LHCN-M2 (cell line): ENCODE measurements at places on chromosomes 2 and 18.

- peak; percentile 44 for DNase-seq
Measured at GRCh38 chr18:35143622-35144596, 96.9 kb upstream of the ZNF397 start.

DNA sequence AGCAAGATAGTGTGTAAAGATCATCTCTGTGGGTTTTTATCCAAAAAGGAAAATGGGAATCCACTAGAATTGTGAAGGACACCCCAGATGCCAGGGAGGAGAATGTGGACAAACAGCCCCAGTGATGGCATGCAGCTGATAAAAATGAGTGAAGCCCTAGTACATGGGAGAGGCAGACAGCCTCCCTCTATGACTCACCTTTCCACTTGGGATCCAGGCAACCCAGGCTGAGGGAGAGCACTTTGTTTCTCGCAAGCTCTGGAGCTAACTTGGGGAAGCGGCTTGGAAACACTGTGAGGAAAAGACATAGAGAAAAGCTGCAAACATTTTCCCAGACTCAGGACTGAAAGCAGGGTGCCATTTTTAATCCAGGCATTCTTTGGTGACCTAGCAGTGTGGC, 5.3 kb upstream of the FLACC1 start:
- peak; percentile 39 for DNase-seq

DNA sequence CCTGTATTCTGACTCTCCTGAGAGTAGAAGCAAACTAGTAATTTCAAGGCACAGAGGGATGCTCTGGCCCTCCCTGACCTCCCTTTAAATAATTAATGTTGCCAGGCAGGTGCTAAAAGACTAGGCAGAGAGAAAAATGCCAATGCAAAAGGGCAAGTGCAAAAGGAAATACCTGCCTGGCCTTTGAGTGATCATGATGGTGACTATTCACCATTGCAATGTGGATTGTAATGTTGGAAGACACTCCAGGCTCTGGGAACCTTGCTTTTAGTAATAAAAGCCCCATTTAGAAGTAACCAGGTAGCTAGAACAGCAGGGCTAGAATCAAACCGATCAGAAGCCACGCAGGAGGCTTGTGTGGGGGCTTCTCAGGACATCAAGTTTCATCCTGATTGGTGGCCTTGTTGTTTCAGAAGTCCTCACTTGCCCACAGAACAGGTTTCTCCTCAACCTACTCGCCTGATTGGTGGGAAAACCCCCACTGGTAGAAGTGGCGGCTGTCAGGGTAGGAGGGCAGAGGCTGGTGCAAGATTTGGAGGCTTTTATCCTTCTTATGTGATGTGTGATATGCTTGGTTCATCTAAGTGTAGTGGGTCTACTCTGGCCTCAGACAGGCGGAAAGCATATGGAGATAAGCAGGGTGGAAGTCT, 16.0 kb upstream of the CHRNA1 start:
- DNase-seq = no peak

GRCh38 chr18:21978546-21979170, 190.7 kb upstream of the GATA6 start:
- no peak for DNase-seq

- no peak for DNase-seq
Measured at GRCh38 chr2:20164734-20165478, 60.0 kb downstream of the SDC1 start.

- no peak for DNase-seq
Measured at GRCh38 chr2:235640377-235640776, 146.5 kb downstream of the AGAP1 start.

DNA sequence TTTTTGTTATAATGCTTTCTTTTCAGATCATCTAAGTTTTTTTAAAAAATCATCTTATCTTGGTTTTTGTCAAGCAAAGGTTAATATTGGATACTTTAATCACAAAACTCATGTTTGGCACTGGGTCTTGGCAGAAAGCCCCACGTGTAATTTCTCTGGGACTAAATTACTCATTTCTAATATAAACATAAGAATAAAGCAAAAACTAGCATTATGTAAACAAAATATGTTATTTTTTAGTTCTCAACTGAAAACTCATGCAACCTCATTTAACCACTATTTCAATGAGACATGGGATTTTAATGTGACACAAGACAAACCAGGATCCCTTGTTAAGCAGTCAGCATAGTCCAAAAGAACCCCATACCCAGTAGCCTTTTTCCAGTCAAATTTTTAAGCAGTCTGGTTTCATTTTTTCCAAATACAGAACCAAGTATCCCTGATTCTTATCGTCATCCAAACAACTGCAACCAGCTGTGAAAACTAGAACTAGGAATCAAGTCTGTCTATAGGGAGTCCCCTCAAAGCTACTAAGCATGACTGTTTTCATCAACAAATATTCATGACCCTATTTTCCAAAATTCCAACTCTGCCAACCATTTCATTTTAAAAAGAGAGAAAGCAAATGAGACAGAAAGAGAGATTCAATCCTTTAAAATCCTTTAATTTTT, 27.1 kb downstream of the PID1 start:
- DNase-seq = peak; percentile 61

DNA sequence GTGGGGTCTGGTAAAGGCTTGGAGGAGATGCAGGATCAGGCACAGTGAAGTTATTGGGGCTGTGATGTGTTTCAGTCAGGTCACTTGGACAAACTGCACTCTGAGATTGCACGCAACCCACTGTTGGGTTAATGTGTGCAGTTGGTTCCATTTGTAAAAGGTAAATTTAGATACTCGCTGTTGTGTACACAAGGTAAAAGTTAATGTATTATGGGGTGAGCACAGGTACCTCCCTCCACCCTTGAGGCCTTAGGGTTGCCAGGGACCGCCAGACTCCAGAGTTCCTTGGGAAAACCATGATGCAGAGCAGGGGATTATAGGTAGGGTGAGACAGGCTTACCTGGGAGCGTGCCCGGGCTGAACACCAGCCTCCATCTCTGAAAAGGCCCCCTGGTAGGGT, 20.1 kb downstream of the IMPA2 start:
- DNase-seq = no peak

DNA sequence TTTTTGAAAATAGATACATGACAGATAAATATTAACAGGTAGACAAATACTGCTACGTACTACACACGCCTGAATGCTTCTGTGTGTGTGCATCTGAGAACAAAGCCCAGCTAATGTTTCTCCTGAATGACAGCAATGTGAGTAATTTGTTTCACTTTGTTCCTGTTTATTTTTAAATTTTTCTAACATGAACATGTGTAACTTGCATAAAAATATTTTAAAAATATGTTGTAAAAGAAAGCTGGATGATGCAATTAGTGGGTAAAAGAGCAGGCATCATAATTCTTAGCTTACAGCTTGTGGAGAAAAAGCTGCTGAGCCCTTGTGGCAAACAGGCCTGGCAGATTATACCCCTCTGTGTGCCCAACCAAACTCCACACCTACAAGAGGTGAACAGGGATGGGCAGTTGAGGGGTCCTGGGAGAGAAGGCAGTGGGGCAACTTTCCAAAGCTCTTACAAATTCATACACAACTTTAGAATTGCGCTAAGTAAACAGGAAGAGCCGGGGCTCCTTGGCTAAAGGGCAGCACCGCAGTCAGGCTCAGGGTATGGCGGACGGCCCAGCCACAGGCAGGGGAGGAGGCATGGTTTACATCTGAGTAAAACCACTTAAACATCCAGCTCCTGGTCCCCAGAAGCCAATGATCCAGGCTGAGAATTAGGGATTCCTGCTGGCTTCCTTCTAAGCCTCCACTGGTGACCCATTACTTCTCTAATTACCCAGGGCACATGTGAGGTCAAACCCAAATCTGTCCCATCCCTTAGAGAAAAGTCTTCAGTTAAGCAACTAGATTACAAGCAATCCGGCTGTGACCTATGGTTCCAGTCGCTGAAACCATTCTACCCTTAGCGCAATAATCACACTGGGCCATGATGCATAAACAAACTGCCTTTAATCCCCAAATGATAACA, 14.0 kb downstream of the PXDN start:
- DNase-seq = peak; percentile 81

DNA sequence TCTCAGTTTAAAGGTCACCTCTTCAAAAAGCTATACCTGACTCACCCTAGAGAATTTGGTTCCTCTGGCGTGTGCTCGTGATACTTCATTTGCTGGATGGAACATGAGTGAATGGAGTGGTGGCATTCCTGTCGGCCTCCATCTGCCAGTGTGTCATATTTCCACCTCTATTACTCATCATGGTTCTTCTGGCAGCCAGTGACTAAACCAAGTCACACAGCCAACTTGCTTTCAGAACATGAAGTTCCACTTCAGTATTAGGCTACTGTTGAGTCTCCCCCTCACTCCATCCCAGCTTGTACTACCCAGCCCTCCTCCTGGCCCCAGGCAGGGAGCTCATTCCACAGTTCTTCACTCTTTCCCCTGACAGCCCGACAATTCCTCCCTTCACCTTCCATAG, 169.8 kb downstream of the MREG start:
- peak; percentile 93 for DNase-seq

GRCh38 chr18:28802546-28802945, 625.6 kb upstream of the CDH2 start:
- DNase-seq = peak; percentile 83

DNA sequence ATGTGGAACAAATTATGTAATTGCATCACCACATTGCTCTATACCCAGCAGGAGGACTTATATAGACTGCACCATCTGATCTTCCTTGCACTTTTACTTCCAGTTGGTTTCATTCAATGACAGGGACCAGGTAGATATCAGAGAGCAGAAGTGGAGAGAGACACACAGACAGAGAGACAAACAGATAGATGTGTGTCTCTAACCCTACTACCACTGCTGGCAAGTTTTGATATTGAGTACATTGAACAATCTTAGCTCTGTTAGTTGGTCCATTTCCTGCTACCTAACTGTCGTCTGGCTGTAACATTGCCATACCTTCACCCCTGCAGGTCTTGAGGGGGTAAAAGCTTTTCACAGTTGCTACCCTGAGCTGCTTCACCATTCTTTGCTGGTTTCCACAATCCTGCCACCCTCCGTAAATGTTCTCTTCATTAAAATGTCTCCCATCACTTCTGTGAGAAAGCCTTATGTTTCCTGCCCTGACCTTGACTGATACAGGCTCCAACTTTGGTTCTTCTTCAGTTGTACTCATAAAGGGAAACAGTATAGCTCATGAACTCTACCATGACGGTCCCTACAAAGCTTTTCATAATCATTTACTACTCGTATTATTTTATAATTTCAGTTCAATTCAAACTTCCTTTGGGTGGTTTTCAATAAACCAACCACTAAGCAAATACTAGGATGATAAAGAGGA, 62.3 kb upstream of the ITGA4 start:
- DNase-seq = no peak

GRCh38 chr18:45083226-45083855, 402.7 kb downstream of the SETBP1 start:
- DNase-seq = no peak

DNA sequence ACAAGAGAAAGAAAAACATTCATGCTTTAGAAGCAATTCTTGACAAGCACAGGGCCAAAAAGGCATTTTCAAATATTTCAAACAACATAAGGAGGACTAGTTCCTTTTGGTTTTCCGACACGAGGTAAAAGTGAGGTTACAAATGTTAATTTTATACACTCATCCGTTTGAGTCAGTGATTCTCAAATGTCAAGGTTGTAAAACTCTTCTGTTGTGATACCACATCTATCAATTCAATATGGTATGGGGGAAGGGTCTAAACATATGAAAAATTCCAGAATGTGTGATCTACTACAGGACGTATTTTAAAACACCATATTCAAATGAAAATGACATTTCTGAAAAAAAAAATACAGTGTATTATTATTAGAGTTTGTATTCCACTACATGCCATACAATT, 52.7 kb downstream of the TGIF1 start:
- DNase-seq = no peak

DNA sequence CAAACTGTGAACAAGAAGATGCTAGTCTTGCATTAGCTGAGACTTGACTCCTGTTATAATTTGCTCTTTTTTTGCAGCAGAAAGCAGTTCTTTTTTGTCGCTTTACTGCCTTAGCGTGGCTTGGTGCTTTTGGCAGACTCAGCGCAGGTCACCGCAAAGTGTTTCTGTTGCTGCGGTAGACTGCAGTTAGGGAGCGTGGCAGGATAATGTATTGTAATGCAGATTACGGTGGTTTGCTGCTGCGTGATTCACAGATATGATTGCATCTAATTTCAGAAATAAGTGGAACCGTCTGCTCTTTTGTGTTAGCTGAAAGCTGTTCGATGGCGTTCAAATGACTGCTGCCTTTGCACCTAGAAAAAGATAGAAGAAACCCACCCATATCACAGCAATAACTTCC, 131.6 kb upstream of the SATB2 start:
- no peak for DNase-seq

DNA sequence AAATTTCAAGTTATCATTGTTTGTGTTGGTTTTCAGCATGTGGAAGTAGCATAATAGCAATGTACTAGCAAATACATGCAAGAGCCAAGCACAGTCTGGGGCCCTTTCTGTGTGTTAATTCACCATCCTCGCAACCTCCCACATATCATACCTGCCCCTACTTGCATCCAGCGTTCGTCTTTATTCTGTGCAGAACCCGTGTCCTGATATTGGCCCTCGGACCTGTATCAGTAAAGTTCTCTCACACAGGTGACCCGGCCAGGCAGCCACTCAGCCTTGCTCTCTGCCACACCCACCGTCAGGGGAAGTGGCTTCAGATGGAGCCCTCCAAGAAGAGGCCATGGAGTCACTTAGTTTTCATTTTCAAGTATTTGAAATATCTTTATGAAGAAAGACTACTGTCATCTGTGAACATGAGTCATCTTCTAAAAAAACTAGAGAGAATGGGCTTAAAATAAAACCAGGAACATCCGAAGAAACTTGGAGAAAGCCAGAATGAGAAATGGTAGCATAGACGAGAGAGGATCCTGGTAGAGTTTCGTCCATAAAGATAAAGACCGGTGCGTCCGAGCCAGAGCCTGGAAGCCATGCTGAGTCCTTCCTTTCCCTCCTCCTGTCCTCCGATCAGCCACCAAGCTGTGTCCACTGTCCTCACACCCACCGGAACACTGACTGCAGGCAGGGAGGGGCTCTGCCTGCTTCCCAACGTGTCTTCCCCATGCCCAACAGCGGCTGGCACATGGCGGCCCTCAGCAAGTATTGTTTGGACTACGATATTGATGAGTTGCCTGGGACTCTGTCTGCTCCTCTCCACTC, 57.3 kb upstream of the RPL31 start:
- no peak for DNase-seq

GRCh38 chr2:158239271-158239670, 137.6 kb downstream of the UPP2 start:
- DNase-seq = peak; percentile 82

DNA sequence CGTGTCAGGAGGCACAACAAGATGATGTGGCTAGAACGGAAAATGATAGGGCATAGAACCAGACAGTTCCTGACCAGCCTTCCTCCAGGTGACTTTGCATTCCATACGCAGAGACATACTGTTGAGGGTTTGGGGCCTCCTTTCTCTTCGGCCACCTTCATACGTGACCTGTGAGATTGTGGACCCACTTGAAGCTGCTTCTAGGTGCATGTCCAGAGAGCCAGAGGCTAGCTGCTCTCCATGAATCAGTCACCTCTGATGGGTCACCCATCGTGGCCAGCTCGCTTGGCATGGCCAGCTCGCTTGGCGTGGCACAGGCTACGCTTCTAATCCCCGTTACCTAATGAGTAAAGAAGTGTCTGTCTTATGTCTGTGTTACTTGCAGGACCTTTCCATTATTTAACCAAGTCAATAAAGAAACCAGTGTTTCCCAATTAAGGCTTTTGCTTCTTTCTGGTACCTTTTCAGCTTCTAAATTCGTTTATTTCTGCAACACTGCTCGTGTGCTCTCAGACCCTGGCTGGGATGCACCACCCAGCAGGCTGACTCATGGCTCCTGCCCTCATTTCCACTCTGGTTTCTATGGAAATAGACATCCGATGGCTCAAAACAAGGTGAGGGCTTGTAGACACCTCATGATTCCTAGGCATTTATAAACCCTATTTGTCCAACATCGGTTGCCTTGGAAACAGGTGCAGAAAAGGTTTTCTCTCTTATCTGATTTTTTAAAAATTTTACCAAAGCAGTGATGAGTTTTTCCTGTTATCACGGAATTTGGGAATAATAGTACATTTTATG, 86.7 kb upstream of the B3GNT7 start:
- peak; percentile 51 for DNase-seq
